Smooth muscle cell of the brain vasculature (primary cell): ENCODE measurements at places on chromosomes 2 and 18.
A peak's percentile ranks its signal among the peaks of the same experiment; 100 is the strongest.

GRCh38 chr2:241211276-241211675 lies 22.8 kb downstream of the ANO7 start:
- DNase-seq = no peak

DNA sequence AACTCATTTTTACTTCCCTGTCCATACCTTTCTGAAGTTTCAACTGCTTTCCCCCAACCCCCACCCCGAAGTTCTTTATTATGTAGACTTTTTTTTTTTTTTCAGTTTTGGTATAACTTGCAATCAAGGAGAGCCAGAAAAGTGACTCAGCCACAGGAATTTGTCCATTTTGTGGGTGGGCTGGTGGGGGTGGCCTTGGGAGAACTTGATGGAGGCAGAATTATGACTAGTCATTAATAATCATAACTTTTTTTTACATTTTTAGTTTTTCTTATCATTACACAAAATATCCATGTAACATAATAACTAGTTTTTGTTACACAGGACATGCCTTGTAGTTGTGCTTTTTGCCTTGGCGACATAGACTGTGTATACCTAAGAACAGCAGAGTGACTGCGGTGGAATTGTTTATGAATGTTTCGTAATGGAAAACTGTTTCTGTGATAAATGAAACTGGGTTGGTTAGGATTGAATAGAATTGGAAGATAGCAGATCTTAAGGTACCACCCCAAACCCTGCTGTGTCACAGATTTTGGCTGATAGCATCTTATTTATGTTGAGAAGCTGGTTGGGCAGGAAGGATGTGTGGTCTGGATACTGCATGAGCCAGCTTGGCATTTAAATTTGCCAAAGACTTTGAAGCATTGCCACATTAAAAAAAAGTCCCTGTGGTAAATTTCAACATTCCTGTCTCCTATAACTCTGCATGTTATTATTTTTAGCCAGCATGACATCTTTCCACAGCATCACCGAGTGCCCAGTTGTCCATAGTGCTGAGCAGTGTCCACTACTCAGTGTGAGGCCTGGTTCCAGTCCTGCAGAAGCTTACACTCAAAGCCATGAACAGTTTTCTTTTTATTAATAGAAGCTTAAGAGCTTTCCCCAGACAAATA lies 30.7 kb downstream of the LYPD6B start:
- no peak for DNase-seq

- DNase-seq = peak; percentile 45
Observed at GRCh38 chr2:214019229-214019972, 391.5 kb upstream of the VWC2L start.

- DNase-seq = no peak
Observed at GRCh38 chr18:60543646-60544045, 171.1 kb upstream of the MC4R start.

DNA sequence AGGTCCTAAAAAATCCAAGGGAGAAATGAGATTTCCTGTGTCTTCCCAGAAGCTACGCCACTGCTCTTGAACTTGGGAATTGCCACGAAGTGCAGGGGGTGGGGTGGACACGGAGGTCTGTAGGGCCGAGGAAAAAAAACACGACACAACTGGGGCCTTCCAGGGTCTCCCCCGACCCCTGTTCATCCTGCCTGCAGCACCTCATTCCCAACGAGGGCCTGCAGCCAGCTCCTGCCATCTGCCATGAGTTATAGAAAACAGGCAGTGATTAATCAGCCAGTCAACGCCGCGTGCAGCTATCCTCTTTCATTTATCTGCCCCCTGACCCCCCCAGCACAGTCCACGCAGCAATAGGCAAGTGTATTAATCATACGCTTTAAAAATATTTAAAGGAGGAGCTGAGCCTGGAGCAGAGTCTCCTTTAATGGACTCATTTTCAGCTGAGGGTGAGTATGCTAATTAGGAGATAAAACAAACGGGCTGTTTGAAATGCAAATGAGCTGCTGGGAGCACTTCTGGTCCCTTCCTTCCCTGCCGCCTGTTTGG lies 209.9 kb downstream of the TFCP2L1 start:
- peak; percentile 39 for DNase-seq
